ENCODE measurements at places on chromosomes 2 and 18. TPM values are rescaled to one million over a fixed set of nuclear protein-coding genes. Genes with fewer than 3 reads are reported as not detected.

- DNase-seq, result no peak
Observed at GRCh38 chr2:238431456-238431855, 4.7 kb downstream of the ASB1 start.

The PDCD1 gene
- total RNA-seq, result under 0.01 TPM

The RNF103 gene
- 24.4 TPM for total RNA-seq

DNA sequence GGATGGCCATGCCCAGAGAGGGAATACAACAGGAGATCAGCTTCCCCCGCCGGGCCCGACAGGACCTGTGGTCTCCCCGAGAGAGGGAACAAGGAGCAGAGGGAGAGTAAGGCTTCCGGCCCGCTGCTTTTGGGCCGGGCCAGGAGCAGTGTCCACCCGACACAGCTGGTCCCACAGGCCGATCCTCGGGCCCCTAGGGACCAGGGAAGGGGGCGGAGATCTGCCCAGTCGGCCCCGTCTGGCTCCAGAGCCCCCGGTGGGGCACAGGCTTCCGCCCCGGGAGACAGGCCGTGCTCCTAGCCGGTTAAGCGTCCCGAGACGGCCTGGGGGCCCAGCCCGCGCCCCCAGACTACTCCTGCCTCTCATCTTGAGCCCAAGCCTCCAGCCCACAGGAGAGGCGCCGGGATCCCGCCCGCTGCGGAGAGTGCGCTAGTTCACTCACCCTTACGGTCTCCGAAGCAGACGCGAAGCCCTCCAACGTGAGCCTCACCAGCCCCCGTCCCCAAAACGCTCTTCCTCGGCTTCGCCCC is at the start of gene MCFD2:
TSS of gene MCFD2 (minus strand) at position 526 of the 530 bp plus-strand sequence. CDS start 6,635 bp downstream, outside the sequence.
- DNase-seq, result no peak

DNA sequence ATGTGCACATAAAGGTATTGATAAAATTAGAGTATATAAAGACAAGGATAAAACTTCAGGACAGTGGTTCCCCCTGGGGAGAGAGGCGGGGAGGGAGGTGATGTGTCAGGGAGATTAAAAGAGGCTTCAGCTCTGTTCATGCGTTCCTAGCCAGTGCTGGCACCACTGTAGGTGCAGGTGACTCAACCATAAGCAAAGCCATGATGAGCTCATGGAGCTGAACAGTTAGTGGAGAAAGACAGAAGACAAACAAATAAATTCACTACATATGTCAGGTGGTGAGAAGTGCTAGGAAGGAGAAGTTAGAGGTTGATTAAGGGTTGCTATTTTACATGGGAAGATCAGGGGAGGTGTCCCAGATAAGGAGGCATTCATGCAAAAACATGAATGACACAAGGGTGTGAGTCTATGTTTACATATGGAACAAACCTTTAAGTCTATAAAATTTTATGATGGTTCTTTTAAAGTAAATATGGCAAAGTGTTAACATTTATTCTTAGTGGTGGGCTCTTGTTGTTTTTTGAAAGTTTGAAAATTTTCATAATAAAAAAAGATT is 136.0 kb downstream of the ANKRD44 start:
- DNase-seq, result no peak

GRCh38 chr2:119792907-119793312 is 33.2 kb downstream of the PTPN4 start:
- DNase-seq, result no peak

DNA sequence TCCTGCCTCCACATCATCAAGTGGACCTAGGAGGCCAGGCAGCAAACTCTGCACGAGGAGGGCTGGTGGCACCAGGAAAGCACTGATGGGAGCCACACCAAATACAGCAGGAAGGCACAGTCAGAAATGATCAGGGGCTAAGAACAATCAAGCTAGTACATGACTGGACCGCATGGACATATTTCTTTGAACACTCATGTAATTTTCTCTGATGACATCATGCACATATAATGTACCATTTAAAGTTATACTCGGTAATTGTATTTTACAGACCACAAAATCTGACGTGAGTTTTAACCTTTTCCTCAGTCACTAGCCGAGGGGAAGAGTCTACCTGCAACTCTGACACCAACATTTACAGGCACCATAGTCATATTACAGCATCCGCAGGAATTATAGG is 76.7 kb downstream of the XDH start:
- no peak for DNase-seq

The KLHL14 gene
- 0.39 TPM for total RNA-seq

The PDE1A gene
- 10.5 TPM for total RNA-seq

GRCh38 chr2:29420464-29420863 is 305.2 kb downstream of the CLIP4 start:
- no peak for DNase-seq

The MTCL1 gene
- total RNA-seq, result 5.6 TPM

GRCh38 chr2:14899621-14900414 is 267.3 kb downstream of the LRATD1 start:
- DNase-seq, result no peak

The GNAL gene
- 0.51 TPM for total RNA-seq

The CAPN13 gene
- total RNA-seq, result not detected

GRCh38 chr2:234991793-234992192 is 40.0 kb downstream of the SH3BP4 start:
- DNase-seq, result no peak
